ENCODE measurements at places on chromosomes 4 and X.

GRCh38 chr4:36249610-36250009 is 5.3 kb upstream of the ARAP2 start:
- DNase-seq = no peak

- no peak for DNase-seq
These were observed 3.8 kb upstream of the TBC1D14 start for GRCh38 chr4:6905516-6906445.

DNA sequence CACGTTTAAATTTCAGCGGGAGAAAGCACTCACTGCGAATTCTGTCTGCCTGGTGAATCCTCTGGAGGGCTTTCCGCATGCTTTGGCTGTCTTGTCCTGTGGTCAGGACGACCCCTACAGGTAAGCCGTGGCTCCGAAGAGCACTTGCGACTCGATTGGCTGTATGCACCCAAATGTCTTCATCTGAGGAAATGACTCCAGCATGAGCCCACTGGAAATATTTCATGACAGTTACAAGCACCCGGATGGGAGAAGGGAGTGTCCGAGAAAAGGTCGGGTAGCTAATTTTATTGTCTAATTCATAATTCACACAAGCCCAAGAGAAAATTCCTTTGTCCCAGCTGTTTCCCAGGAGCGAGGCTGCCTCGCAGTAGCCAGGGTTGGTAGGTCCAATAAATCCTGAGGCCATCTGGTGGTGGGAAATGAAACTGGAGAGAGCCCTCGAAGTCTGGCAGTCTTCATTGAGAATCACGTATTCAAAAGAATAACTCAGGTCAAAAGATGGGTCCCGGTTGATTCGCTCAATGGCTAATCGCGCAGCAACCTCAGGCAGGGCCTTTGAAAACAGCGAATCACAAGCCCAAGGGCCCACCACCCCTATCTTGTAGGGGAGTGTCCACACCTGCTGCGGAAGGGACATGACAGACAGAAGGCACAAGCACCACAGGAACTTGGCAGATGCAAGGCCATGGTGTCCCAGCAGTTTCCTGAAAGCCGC is 6.6 kb downstream of the GUCY2F start:
- peak; percentile 90 for DNase-seq

DNA sequence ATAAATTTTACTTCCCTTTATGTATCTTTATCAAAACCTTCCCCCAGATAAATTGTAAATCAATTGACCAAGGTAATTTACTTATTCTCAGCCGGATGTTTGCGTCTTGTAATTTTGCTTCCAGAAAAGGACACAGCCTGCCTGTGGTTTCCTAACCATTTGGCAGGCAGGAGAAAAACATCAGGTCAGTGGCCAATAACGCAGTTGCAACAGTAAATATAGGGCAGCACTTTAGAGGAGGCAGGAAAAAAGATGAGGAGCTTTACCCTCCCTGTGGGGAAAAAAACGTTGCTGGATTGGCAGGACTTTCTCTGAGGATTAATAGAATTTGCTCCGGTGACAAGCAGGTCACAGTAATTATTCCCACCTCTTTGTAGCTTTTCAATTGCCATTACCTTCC is 2618.1 kb downstream of the ARAP2 start:
- no peak for DNase-seq

GRCh38 chrX:132802033-132802432 is 156.4 kb downstream of the HS6ST2 start:
- no peak for DNase-seq

DNA sequence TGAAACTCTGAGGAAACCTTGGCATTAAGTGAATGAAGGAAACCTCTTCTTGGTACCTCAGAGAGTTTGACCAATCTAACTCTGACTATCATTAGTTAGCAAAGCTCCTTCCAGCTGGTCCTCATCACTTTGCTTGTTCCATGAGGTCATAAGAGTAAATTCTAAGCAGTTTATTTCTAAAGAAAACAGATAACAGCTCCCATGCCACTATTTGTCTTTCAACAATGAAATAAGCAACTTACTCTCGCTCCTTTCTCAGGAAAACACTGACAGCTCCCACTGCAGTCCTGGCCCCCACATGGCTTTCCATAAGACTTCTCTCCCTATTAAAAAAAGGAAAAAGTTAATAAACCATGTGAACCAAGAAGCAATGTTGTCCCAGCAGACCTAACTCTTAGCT is 127.7 kb downstream of the COL4A6 start:
- DNase-seq = no peak

DNA sequence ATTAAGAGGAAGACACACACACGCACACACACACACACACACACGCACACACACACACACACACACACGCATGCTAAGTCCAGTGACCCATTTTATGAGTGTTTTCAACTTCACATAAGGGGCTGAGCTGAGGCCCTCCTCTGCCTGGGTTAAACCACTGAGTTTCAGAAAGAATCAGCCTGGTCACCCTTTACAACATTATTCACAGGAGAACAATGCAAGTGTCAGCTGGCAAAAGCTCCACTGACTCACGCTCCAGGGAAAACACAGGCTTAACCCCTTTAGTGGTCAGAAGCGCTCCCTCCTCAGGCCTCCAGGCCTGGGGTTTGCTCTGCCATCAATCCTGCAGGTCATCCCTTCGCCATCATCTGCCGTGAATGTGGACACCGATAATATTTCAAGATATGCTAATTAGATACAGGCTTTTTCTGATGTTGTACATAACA is 46.9 kb downstream of the ACOX3 start:
- DNase-seq = peak; percentile 81

DNA sequence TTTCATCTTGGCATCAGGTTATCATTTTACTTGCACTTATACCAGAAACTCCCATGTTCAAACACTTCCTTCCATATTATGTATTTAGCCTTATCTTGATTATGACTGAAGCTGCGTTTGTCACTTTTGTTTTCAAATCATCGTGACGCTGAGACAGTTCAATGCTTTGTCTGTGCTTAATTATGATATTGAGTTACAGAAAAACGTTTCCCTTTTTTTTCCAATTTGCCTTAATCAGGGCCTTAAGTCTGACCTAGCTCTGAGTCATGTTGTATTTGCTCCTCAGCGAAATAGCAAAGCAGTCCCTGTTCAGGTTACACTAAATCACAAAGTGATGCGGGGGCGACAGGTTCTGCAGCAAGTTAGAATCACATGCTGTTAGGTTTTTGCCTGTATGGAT is 254.7 kb downstream of the AFF2 start:
- no peak for DNase-seq

DNA sequence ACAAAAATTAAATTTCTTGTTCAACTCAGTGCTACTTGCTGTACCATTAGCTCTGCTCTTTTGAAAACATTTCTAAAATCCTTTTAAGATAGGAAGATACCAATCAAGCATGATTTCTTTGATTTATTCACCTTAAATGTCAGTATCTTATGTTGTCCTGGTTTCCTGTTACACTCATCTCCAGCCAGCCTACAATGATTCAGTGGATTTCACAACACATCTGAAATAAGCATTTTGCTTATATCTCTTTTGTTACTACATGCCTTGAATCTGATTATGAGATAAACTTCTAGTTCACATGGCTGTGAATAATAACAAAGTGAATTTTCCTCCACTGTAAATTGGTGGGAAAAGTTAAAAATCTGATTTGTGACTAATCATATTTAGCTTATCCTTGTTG is 112.5 kb upstream of the BMP3 start:
- DNase-seq = no peak

DNA sequence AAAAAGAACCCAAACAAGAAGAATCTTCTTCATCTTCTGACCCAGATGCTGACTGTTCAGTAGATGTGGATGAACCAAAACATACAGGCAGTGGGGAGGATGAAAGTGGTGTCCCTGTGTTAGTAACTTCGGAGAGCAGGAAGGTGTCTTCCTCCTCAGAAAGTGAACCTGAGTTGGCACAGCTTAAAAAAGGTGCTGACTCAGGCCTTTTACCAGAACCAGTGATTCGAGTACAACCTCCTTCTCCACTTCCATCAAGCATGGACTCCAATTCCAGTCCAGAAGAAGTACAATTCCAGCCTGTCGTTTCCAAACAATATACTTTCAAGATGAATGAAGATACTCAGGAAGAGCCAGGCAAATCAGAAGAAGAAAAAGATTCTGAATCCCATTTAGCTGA is 307.0 kb downstream of the ANK2 start:
- no peak for DNase-seq

DNA sequence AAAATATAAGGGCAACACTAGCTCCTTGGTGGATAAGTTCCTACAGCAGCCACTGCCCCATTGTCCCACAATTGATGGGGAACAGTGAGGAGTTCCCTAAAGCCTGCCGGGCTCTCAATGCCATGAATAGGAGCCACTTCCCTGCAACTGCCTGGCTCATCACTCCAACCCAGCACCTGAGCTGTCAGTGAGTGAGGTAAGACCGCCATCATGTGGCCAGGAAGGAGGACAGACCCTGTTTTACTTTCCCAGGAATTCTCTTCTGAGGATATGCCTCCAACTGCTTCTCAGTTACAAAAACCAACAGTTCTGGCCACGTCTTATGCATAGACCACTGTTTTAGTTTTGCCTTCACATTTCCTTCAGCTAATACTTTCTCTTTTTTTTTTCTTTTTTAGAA is 45.5 kb downstream of the SRPX start:
- peak; percentile 69 for DNase-seq

DNA sequence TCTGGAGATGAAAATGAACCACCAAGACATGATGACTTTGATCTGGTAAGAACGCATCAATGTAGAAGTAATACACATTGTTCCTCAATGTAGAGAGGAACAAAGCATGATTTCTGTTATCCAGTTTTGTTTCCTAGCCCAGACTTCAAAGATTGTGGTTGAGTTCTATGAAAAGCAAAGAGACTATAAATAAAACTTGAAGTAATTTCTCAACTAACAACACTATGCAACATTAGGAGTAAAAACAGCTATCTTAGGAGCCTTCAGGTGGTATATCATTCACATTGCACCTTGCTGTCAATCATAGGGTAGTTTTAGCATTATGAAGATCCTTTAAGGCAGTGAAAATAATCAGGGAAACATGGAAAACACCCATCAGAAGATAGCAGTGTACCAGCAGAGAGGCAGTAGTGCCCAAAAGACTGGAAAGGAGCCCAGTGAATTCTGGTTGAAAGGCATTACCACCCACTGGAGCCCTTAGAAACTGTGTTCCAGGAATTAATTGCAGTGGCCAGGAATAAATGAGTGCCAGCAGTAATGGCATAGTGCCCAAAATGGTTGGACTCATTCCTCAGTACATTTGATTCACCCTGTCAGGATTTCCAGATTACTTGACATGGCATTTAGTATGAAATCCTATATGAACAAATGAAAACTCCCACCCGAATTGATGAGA is 300.7 kb upstream of the CXXC4 start:
- no peak for DNase-seq

GRCh38 chrX:121496966-121497365 is 449.6 kb downstream of the GLUD2 start:
- DNase-seq = no peak

- no peak for DNase-seq
These were observed 269.3 kb downstream of the GPM6A start for GRCh38 chr4:175542786-175543185.

DNA sequence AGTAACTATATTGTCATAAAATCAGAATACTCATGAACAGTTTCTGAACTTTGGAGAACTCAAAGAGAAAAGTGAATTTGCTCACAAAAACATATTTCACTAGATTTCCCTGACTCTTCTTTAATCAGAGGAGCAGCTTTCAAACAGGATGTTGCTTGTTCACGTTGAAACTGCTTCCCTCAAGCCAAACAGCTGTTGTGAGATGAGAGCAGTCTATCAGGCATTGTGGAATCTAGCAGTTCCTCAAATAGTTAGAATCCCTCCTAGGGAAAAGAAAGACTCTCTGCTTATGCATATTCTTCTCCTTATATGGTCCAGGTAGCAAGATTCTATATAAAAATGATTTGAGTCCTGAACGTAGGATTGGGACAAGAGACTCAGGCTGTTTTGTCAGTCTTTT is 1012.1 kb downstream of the FAM133A start:
- no peak for DNase-seq

DNA sequence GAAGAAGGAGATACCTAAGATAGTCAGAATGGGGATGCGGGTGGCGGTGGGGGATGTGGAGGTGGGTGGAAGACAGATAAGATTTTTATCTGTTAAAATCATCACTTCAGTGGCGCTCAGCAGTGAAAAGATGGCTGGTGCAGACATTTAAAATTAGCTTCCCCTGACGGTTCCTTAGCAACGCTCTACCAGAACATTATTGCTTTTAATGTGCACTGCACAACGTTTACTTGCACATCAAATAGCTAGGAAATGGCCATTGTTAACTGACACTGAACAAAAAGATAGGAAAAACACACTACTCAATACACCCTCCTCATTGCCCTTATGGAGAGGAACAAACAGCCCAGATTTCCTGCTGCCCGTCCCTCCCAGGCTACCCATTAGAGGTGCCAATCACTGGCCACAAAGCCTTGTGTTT is 61.0 kb upstream of the FTHL17 start:
- no peak for DNase-seq

DNA sequence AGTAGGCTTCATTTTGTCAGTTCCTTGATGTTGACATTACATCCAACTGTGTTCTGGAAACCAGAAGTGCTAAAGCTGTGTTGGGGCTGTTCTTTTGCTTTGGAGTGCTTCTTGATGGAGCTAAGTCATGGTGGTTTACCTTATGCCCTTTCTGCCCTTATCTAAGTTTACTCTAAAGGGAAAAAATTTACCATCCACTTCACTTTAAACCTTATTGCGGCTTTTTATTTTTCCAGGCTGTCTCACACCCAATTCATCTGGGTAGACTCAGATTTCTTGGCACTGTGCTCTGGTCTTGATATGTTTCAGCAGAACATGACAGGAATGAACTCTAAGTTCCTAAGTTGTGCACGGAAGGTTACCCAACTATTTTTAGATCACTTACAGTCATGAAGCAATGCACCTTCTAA is 104.7 kb upstream of the TTC29 start:
- DNase-seq = no peak

GRCh38 chr4:37279894-37280592 is 35.5 kb downstream of the NWD2 start:
- DNase-seq = peak; percentile 62

DNA sequence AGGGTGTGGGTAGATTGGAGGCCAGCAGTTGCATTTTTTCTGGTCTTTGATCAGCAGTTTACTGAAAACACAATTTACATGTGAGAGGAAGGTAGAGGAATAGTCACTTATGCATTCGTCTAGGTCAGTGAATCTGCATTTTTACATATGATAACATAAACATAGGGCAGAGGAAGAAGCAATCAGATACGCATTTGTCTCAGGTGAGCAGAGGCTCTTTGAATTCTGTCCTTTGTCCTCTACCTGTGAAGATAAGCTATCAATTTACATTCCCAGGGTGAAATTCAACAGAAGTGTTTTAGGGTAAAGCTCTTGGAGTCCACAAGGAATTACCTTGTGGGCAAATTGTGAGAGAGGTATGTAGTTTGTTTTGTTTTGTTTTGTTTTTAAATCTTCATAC is 306.5 kb downstream of the MAGEB5 start:
- no peak for DNase-seq
